ENCODE measurements at places on chromosomes 6 and 20. TPM values are rescaled to one million over a fixed set of nuclear protein-coding genes. Genes with fewer than 3 reads are reported as not detected.
A peak's percentile ranks its signal among the peaks of the same experiment; 100 is the strongest.

- H3K36me3 ChIP-seq = no peaks in the 10 kb centered on the region
- no peak overlapping the region for H3K27ac ChIP-seq
- H3K4me1 ChIP-seq = no peaks in the 10 kb centered on the region
Observed at GRCh38 chr6:84967965-84968364, 203.6 kb upstream of the TBX18 start.

- no peak overlapping the region for H3K27ac ChIP-seq
- peaks cover 28% of the 10 kb centered on the region for H3K4me1 ChIP-seq
- peak; percentile 66 for DNase-seq
- H3K36me3 ChIP-seq = peaks cover 8% of the 10 kb centered on the region
- H3K4me3 ChIP-seq = no peak overlapping the region
Observed at GRCh38 chr20:63517376-63518309, 2.9 kb upstream of the PPDPF start.

DNA sequence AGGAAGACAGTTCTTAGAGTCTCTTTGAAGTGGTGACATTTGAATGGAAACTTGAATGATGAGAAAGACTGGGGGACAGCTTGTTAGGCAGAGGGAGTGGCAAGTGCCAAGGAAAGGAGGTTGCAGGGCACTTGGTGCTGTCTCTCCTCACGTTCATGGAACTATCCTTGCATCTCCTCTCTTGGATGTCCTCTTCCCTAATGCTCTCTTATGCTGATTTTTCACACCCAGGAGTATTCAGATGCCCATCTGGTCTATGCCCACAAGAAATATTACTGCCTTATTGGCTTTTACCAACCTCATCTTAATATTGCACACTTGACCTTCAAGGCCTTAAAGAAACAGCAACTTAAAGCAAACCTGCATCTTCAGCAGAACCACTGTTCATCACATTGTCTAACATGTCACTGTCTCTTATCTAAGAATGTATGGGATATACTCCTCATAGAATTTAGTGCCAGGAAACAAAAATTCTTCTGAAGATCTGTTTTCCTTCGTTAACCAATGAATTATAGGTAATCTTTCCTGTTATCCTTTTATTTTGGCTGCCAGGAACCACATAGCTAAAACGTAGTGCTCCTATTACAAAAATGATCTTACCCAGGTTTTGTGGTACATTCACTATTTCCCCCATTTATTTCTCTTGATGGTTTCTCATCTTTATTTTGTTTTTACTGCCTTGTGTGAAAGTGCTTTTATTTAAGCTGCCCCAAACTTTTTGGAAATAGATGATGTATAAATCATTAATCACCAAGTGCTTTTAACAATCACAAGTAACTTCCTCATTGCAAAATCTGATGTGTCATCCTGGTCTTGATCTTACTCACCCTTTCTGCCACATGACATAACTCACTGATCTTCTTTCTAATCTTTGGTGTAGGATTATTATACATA is 12.8 kb downstream of the RGS17 start:
- H3K27ac ChIP-seq = no peak overlapping the region
- no peaks in the 10 kb centered on the region for H3K4me1 ChIP-seq
- H3K27me3 ChIP-seq = no peaks in the 10 kb centered on the region
- no peak overlapping the region for H3K4me3 ChIP-seq
- no peak for DNase-seq

- H3K27me3 ChIP-seq = peaks cover 52% of the 10 kb centered on the region
- no peak overlapping the region for H3K27ac ChIP-seq
- no peaks in the 10 kb centered on the region for H3K36me3 ChIP-seq
- H3K4me3 ChIP-seq = no peak overlapping the region
- H3K4me1 ChIP-seq = no peaks in the 10 kb centered on the region
- no peak for DNase-seq
Observed at GRCh38 chr20:58744836-58745235, 52.2 kb downstream of the NPEPL1 start.

DNA sequence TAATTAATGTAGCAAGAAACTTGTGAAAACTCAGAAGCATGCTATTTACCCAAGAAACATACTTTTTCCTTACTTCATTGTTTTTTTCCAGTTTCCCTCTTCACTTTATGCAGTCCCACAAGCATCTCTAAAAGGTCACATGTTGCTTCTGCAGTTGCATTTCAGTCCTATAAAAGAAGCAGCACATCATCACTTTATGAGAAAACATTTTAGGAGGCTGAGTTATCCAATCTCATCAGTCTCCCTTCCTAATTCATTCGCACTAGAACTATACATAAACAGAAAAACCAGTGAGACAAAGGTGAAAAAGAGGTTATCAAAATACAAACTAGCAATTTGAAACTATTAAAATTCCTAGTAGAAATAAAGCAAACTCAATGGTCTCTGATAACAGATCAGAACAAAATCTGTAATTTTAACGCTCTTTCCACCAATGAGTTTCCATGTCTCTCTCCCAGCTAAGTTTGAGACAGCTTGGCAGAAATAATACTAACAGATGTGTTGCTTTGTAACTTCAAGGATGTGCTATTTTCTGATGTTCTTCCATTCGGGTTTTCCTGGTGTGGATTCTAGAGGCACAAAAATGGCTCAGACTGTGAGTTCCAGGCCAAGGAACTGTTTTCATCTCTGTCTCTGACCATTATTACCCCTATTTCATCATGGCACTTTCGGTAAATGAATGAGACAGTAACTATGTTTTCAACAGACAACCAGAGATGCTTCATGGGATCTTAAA is 48.4 kb downstream of the ZHX3 start:
- no peak overlapping the region for H3K4me3 ChIP-seq
- no peak overlapping the region for H3K27ac ChIP-seq
- no peak for DNase-seq

DNA sequence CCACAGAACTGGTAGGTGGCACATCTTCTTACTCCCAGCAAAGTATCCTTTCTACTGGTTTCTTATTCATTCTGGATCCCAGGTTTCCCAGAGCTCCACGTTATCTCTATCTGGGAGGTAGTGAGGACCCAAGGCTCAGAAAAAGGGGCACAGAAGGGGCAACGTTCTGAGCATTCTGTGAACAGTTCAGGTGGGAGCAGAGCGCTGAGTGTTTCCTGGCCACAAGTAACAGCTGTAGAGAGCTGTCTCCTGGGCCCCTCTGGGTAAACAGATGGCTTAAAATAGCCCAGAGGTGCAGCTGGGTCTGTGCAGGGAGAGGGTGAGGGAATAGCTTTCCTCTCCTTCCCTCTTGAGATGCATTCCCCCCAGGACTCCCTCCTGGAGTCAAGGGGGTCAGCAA is 2.1 kb downstream of the APOBEC2 start:
- H3K27ac ChIP-seq = no peak overlapping the region
- no peak overlapping the region for H3K4me3 ChIP-seq
- DNase-seq = no peak
- no peaks in the 10 kb centered on the region for H3K36me3 ChIP-seq
- no peaks in the 10 kb centered on the region for H3K4me1 ChIP-seq

DNA sequence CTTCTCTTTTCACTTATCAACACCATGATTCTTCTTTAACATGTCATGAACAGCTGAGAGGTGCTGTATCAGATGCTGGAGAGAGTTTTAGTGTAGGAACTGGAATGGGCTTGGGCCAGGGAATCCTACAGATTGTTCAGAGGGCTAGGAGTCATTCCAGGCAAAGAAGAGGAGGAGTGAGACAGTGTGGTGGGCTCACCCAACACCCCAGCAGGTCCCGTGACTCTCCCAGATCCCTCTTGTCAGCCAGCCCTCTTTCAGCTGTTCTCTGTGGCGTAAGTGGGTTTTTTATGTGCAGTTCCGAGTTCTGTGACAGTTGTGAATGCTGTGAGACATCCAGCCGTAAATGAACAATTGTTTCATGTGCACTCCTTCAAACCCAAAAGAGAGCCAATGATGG is 31.4 kb upstream of the CEP162 start:
- H3K36me3 ChIP-seq = no peaks in the 10 kb centered on the region
- H3K27ac ChIP-seq = no peak overlapping the region
- H3K27me3 ChIP-seq = no peaks in the 10 kb centered on the region
- peak overlapping the region; percentile 6 for H3K4me3 ChIP-seq

DNA sequence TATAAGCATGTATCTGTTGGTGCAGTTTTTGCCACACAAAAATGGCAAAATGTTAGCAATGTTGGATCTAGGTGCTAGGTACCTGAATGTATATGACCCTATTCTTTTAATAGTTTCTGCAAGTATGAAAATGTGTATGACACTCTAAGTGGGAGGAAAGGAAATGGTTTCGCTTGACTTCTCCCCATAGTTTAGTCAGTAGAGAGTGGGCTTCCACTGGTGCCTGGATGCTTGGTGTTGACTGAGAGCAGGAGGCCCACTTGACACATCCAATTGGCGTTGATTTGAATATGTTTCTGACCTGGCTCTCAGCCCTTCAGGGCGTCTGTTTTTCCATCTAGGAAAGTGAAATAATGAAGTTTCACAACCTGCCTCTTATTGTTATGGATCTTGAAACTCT is 41.8 kb upstream of the GABRR1 start:
- no peaks in the 10 kb centered on the region for H3K4me1 ChIP-seq
- no peaks in the 10 kb centered on the region for H3K36me3 ChIP-seq
- H3K27ac ChIP-seq = no peak overlapping the region
- H3K27me3 ChIP-seq = no peaks in the 10 kb centered on the region
- no peak overlapping the region for H3K4me3 ChIP-seq

- no peak for DNase-seq
- no peaks in the 10 kb centered on the region for H3K27me3 ChIP-seq
- H3K4me3 ChIP-seq = no peak overlapping the region
- H3K36me3 ChIP-seq = no peaks in the 10 kb centered on the region
Observed at GRCh38 chr6:160420969-160421556, 72.9 kb downstream of the SLC22A3 start.

GRCh38 chr6:12083763-12084162 is 71.7 kb downstream of the HIVEP1 start:
- no peaks in the 10 kb centered on the region for H3K36me3 ChIP-seq
- H3K4me3 ChIP-seq = no peak overlapping the region
- no peaks in the 10 kb centered on the region for H3K27me3 ChIP-seq
- DNase-seq = no peak
- peaks cover 6% of the 10 kb centered on the region for H3K4me1 ChIP-seq

- H3K4me1 ChIP-seq = peaks cover 7% of the 10 kb centered on the region
- H3K27me3 ChIP-seq = no peaks in the 10 kb centered on the region
- H3K4me3 ChIP-seq = no peak overlapping the region
- no peak overlapping the region for H3K27ac ChIP-seq
- no peak for DNase-seq
- no peaks in the 10 kb centered on the region for H3K36me3 ChIP-seq
Observed at GRCh38 chr6:73854998-73855718, 159.2 kb downstream of the CD109 start.

GRCh38 chr6:1437553-1438406 is 48.4 kb downstream of the FOXF2 start:
- no peak overlapping the region for H3K27ac ChIP-seq
- H3K4me1 ChIP-seq = no peaks in the 10 kb centered on the region
- no peak for DNase-seq
- no peaks in the 10 kb centered on the region for H3K36me3 ChIP-seq
- peaks cover 52% of the 10 kb centered on the region for H3K27me3 ChIP-seq

DNA sequence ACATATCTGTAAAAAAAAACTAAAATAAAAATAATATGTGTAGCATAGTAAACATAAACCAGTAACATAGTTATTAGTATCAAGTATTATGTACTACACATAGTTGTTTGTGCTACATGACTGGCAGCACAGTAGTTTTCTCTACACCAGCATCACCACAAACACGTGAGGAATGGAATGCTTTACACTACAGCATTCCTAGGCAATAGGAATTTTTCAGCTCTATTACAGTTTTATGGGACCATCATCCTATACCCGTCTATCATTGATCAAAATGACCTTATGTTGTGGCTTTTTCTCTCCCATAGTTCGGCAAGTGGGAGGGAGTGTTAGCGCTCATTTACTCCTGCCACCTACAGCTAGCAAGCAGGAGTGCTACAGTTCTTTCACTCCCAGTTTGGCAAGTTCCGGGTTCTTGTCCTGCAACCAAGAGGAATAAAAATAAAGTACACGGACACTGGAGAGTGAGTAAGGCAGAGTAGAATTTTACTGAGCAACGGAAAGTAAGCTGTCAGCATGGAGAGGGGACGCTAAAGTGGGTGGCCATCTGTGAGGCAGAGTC is 196.8 kb upstream of the HSF2 start:
- H3K4me1 ChIP-seq = no peaks in the 10 kb centered on the region
- H3K36me3 ChIP-seq = no peaks in the 10 kb centered on the region
- H3K4me3 ChIP-seq = no peak overlapping the region

DNA sequence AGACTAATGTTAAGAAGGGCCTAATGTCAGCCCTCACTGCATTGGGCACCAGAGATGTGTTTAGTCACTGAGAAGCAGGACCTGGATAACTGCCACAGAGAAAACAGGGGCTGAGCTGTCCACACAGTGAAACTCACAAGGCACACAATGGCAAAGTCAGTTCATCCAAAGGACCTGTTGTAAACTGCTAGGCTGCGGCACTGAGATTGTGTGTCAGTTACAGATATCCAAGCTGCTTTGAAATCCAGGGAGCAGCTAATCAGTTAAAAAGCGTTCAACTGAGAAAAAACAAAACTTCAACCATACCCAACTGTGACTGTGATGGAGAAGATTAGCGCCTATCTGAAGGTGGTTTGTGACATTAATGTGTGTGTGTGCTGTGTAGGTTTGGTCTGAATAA is 27.8 kb upstream of the TMEM14A start:
- peaks cover 6% of the 10 kb centered on the region for H3K27me3 ChIP-seq
- no peaks in the 10 kb centered on the region for H3K36me3 ChIP-seq

- no peaks in the 10 kb centered on the region for H3K36me3 ChIP-seq
- H3K4me1 ChIP-seq = peaks cover 6% of the 10 kb centered on the region
- H3K27me3 ChIP-seq = no peaks in the 10 kb centered on the region
- H3K27ac ChIP-seq = no peak overlapping the region
Observed at GRCh38 chr6:128370072-128370471, 150.3 kb downstream of the PTPRK start.

- no peaks in the 10 kb centered on the region for H3K27me3 ChIP-seq
- no peak overlapping the region for H3K4me3 ChIP-seq
- no peak overlapping the region for H3K27ac ChIP-seq
- DNase-seq = no peak
- no peaks in the 10 kb centered on the region for H3K36me3 ChIP-seq
Observed at GRCh38 chr20:17044891-17045290, 181.9 kb upstream of the PCSK2 start.

GRCh38 chr6:56424064-56424463 is 176.7 kb upstream of the COL21A1 start:
- no peak for DNase-seq
- no peak overlapping the region for H3K27ac ChIP-seq
- no peak overlapping the region for H3K4me3 ChIP-seq
- no peaks in the 10 kb centered on the region for H3K27me3 ChIP-seq

DNA sequence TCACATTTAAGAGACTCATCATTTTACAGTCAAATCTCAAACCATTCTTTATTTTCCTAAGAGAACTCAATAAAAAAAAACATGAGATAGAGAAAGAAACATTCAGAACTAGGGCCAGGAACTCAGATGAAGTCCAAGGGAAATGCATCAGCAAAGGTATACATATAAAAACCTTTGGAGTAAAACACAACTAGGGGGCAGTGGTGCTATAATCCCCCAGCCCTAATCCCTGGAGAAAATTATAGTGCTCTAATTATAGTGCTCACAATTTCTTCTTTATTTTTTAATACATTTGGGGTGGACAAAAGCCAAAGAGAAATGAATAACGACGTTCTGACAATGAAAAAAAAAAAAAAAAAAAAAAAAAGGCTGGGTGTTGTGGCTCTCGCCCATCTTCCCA is 100.6 kb upstream of the EMILIN3 start:
- H3K27ac ChIP-seq = no peak overlapping the region
- H3K27me3 ChIP-seq = no peaks in the 10 kb centered on the region
- peaks cover 47% of the 10 kb centered on the region for H3K36me3 ChIP-seq
- no peak overlapping the region for H3K4me3 ChIP-seq
- no peaks in the 10 kb centered on the region for H3K4me1 ChIP-seq

Gene USP49
- 3.2 TPM for total RNA-seq

Gene CPNE5
- total RNA-seq = 1.2 TPM

Gene OR5V1
- total RNA-seq = not detected

Gene POPDC3
- not detected for total RNA-seq

Gene IMPG1
- not detected for total RNA-seq

Gene TMEM244
- not detected for total RNA-seq

Gene SEMG1
- total RNA-seq = not detected

Gene XKR7
- total RNA-seq = not detected

Gene SCGN
- total RNA-seq = not detected
